ENCODE measurements at places on chromosomes 1 and 21.

DNA sequence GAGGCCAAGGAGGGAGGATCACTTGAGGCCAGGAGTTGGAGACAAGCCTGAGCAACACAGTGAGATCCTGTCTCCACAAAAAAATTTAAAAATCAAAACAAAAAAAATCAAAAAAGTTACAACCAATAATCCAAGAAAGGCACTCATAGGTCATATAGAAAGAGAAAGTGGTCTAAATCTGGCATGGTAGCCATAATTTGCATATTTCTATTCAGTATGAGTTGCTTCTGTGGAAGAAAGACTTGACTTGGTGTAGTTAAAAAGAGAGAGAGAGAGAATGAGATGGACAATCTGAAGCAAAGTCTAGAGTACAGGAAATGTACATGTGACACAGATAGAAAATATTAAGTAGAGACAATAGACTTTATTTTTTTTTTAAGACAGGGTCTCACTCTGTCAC, 22.5 kb downstream of the JMJD4 start:
- no peak for DNase-seq

GRCh38 chr1:183604038-183604808, 14.0 kb upstream of the NCF2 start:
- DNase-seq = no peak

DNA sequence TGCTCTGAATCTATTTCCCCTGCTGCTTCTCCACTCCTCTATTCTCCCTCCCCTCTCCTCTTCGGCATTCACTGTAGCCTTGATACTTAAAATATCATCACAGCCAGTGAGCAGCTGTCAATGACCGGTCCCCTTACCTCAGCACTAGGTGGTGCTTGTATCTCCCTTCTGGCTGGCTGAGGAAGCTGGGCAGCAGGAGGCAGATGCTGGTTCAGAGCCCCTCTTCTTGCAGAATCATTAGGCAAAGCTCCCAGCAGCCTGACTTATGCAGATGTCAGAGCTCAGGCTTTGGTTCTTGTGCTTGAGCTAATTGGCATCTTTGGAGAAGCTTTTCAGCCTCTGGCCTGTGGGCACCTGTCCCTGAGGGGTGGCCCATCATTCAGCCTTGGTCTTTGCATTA, 31.9 kb upstream of the KCNA2 start:
- no peak for DNase-seq

DNA sequence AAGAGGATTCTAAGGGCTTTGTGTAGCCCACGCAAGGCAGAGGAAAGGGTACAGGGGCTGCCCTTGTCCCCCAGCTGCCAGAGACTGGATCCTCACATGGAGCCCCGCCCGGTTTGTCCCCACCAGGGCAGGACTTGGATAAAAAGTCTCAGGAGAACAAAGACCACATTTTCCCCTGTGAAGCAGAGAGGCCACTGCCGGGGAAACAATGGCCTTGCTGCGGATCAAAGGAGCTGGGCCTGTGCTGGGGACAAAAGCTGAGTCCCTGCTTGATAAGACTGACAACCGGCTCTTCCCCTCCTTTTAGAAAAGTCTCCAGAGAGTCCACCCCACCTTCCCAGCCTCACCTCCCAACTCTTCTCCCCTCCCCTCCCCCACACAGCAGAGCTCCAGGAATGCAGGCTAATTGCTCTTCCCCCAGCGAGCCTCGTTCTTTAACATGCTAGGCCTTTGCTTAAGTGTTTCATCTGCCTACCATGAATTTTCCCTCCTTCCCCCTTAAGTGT, 142.4 kb downstream of the PLPP3 start:
- DNase-seq = no peak

- DNase-seq = no peak
Observed at GRCh38 chr1:2277741-2278488, 49.8 kb downstream of the SKI start.

DNA sequence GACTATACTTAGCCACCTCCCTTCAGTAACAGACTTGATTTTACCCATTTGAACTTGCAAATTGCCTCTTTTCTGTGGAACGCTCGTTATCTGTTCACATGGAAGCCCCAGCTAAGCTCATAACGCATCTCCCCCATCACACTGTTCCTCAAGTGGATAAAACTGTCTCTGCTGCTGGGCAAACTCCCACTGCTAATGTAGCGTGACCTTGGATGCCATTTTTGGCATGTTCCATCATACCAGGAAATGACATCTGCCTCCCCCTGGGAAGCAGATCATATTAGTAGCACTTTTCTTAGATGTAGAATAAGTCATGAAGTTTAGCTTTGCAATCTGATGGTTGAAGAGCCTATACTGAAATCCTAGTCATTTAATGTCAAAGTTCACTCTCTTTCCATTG, 528.7 kb upstream of the PLXNA2 start:
- no peak for DNase-seq

- DNase-seq = no peak
Observed at GRCh38 chr1:230299191-230300006, 126.7 kb downstream of the PGBD5 start.

GRCh38 chr1:224333309-224333926, 3.4 kb upstream of the NVL start:
- DNase-seq = no peak

GRCh38 chr21:31161157-31161556, 122.9 kb upstream of the KRTAP19-8 start:
- DNase-seq = peak; percentile 33

GRCh38 chr1:195876792-195877191, 731.4 kb downstream of the KCNT2 start:
- DNase-seq = no peak

GRCh38 chr1:223077247-223077833, 65.7 kb downstream of the TLR5 start:
- DNase-seq = no peak

DNA sequence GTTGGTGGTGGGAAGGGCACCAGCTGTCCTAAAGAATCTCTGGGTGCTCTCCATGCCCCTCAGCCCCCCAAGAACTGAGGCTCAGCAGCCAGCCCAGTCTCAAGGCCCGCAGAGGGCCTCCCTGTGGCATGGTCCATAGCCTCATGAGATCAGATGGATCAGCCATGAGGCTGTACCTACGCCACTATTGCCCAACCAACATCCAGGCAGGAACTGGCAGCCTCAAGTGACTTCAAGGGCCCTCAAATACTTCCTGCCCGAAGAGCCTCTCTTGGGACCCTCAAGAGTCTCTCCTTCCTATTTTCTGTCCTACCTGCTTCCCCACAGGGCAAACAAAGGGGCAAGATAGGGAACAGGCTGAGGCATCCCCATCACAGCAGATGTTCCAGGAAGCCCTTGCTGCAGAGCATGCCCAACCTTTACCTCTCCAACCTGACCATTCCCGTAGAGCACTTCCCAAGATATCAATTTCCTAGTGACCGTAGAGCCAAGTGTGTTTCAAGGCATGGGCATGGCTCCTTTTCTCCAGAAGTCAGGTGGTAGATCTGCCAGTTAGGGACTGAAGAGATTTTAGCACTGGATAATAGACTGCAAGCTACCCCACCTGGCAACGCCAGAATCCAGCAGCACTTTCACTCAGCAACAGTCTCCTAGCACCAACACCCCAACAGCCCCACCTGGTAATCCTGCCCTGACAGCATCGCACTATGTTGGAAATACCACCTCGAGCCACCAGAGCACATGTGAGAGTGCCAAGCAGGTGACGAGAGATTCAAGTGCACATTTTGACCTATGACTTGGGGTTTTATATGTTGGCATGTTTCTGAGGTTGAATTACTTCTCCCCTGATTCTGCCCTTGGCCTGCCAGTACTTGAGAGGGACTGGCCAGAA, 13.7 kb upstream of the MFSD2A start:
- DNase-seq = no peak

DNA sequence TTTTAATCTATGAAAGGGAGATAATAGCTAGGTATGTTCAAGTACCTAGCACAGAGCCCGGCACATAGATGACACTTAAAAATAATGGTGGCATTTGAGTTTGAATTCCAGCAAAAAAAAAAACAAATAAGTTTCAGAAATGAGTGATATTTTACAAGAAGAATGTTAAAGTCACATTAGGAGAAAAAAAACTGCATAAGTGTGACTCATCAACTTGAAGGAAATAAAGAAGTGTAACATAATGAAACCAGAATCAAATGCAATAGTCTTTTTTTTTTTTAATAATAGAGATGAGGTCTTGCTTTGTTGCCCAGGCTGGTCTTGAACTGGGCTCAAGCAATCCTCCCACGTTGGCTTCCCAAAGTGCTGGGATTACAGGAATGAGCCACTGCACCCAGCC, 17.1 kb downstream of the DNASE2B start:
- no peak for DNase-seq

- no peak for DNase-seq
Observed at GRCh38 chr21:33419538-33420123, 16.4 kb downstream of the IFNGR2 start.

DNA sequence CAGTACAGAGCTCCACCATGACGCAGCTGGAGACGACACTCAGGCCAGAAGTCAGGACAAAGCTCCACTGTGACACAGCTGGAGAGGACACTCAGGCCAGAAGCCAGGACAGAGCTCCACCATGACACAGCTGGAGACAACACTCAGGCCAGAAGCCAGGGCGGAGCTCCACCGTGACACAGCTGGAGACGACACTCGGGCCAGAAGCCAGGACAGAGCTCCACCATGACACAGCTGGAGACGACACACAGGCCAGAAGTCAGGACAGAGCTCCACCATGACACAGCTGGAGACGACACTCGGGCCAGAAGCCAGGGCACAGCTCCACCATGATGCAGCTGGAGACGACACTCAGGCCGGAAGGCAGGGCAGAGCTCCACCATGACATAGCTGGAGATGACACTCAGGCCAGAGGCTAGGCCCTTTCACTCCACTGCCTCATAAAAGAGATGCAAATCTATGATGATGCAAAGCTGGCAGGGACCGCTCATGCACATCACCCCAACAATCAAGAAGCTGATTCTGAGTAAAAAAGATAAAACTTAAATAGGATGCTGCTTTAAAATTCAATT, 13.6 kb upstream of the OR2B11 start:
- DNase-seq = no peak

DNA sequence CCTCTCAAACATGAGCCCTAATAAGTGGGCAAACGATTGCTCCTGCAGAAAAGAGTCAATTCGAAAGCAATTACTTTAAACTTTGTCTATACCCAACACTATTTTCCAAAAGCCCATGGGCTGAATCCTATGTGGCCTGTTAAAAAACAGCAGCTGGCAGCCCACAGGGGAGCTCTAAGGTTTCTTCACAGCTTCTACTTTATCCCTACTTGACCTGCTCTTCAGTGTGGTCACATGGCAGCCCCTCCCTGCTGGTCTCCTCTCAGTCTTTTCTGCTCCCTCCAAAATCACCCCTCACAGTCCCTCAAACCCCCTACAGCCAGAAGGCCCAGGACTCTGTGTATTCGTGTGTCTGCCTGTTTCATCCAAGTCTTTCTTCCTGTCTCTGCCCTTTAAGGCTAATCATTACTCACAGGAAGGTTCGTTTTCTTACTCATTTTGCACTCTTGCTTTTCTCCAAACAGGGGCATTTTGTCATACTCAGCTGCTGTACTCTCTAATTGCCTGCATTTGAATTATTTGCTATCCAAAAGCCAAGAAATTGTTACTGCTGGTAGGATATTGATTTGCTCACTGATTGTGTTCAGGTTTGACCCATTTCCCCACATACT, 62.4 kb upstream of the FAM3B start:
- DNase-seq = no peak

DNA sequence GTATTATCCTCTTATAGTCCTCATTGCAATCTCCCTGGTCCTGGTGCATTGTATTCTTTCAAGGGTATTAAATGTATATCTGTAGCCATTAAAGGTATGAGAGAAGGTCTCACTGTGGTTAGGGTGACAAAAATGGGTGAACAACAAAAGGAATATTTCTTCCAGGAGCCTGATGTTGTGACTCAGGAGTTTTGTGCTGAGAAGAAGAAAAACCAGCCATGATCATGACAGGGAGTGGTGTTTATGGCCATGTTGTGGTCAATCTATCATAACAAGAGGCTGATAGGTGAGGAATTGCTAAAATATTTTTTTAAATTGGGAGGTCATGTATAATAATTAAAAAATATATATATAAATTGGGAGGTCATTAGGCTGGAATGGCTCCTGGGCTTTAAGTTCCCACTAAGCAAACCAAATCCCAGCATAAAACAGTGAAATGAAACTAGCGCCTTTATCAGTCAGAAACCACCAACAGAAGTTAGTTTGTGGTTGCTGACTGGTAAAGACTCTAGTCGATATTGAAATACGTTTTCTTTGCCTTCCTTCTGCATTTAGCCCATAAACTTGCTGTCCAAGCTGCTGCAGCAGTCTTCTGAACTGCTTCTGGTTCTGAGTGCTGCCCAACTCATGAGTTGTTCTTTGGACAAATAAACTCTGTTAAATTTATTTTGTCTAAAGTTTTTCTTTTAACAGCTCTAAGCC, 60.3 kb downstream of the TBX19 start:
- no peak for DNase-seq

DNA sequence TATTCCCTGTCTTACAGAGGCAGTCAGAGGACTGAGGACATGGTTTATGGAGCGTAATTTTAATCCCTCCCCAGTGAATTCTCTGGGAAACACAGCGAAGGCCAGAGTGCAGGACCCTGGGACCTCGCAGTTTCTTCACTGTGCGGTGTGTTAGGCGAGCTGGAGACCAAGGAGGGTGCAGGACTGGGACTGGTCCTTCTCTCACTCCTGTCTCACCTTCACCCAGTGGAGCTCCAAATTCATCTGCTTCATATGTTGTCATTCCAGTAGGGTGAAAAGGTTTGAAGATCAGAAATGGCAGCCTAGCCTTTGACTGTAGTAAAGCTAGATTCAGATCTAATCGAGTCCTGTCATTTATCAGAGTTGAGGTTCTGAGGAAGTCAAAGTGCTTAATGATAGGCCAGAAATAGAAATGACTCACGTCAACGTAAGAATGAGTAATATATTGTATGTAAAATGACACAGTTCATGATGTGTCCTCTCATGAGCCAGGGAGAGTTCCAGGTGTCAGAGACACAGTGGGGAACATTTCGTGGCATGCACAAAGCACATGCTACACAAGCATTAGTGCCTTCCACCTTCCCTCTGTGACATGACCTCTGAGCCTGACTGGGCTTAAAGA, 647.5 kb downstream of the SMYD3 start:
- DNase-seq = no peak

- no peak for DNase-seq
Observed at GRCh38 chr1:231817801-231818200, 191.2 kb downstream of the DISC1 start.

- no peak for DNase-seq
Observed at GRCh38 chr1:213387380-213388015, 336.5 kb downstream of the RPS6KC1 start.

DNA sequence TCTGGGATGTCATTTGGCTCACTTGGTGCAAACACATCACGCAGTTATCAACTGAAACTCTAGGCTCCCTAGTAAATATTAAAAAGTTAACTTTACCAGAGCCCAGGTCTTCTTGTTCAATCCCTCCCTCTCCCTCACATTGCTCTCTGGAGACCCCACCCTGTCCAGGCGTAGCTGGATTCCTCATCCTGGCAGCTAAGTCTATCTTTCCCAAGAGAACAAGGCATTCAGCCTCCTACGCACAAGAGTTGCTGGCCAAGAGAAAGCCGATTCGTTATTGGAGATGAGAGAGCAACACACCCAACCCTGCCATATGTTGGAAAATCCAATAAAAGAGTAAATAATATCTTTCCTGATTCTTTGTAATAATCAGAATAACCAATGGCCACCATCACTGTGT, 117.9 kb downstream of the SLC30A10 start:
- DNase-seq = no peak

- DNase-seq = no peak
Observed at GRCh38 chr1:9594471-9595155, 5.9 kb downstream of the TMEM201 start.

Data from stimulated activated CD4-positive, alpha-beta T cell treated with anti-CD3 and anti-CD28 coated beads, Interleukin-4, amount 100 ng/mL, for 4 hours (primary cell).